Tracheal epithelial cell (primary cell): ENCODE measurements at places on chromosomes 13 and 19. TPM values are rescaled to one million over a fixed set of nuclear protein-coding genes. Genes with fewer than 3 reads are reported as not detected.

The SLC6A16 gene
- under 0.01 TPM in 1 of 2 replicates, not detected in the other for total RNA-seq

The JSRP1 gene
- 0.72 TPM in 1 of 2 replicates, not detected in the other for total RNA-seq

The WDR88 gene
- total RNA-seq, result not detected in 2 replicates

The GIPR gene
- total RNA-seq, result 0.43 and 0.96 TPM in 2 replicates

The ZNF90 gene
- total RNA-seq, result 1.2 and 3.0 TPM in 2 replicates

The CACNA1A gene
- total RNA-seq, result under 0.01 TPM in 1 of 2 replicates, not detected in the other

The ZNF442 gene
- 1.9 and 2.1 TPM in 2 replicates for total RNA-seq

The ICAM4 gene
- 32.3 and 40.3 TPM in 2 replicates for total RNA-seq

The CD79A gene
- 0.48 TPM in 1 of 2 replicates, not detected in the other for total RNA-seq

The ZNF610 gene
- 1.5 and 2.2 TPM in 2 replicates for total RNA-seq

The TINCR gene
- total RNA-seq, result 3.2 and 14.9 TPM in 2 replicates

The ZNF135 gene
- total RNA-seq, result 1.5 and 1.7 TPM in 2 replicates
